ENCODE measurements at places on chromosomes 3 and 15. TPM values are rescaled to one million over a fixed set of nuclear protein-coding genes. Genes with fewer than 3 reads are reported as not detected.

Gene RLBP1
- total RNA-seq: not detected

Gene IQCH
- 2.5 TPM for total RNA-seq

GRCh38 chr3:10192953-10193691, 28.4 kb downstream of the IRAK2 start:
- DNase-seq: peak; percentile 69

DNA sequence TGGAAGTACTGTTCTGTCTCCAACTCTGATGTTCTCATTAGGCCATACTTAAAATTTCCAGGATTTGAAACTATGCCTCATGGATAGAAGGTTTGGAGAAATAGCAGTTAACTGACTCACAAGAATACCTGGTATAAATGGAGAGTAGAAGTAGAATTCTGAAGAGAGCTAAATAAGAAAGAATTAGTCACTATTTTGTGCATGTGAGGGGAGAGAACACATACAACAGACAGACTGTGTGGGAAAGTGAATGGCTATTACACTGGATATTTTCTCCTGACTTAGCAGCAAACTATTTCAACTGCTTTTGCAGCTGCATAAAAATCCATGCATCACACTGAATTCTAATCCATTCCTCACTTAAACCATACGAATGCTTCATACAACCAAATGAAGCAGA, 71.3 kb downstream of the C3orf70 start:
- DNase-seq: no peak

Gene RTP4
- total RNA-seq: not detected

DNA sequence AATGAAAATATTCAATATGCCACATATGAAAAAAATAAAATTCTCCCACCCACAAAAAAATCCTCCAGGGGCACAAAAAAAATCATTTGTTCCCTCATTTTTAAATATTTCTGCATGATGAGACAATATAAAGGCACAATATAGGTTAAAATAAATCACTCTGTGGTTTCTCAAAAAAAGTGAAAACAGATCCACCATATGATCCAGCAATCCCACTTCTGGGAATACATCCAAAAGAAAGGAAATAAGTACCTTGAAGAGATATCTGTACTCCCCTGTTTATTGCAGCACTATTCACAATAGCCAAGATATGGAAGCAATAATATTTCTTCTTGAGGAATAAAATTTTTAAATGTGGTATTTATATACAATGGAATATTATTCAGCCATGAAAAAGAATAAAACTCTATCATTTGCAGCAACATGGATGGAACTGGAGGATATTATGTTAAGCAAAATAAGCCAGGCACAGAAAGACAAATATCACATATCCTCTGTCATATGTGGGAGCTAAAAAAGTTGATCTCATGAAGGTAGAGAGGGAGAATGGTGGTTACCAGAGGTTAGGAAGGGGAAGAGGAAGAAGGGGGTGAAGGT, 1.5 kb downstream of the ATP8B4 start:
- no peak for DNase-seq

- DNase-seq: no peak
Observed at GRCh38 chr15:99917252-99917651, 184.0 kb upstream of the LYSMD4 start.

Gene CLEC3B
- 0.81 TPM for total RNA-seq
